ENCODE measurements at places on chromosomes 6 and 20.

DNA sequence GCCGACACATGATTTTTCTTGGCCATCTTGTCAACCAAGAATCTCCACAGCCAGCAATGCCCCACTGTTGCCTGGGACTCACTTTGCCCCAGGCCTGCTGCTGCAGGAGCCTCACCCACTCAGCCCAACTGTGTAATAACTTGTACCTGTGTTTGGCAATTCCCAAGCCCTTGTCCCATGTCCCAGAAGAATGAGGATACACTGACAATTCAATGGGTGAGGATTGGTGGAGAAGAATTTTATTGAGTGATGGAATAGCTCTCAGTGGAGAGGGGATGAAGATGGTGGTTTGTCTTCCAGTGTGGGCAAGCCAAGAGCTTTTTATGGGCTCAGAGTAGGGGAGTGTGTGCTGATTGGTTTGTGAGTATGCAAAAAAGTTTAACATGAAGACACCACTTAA, 861.9 kb downstream of the TFAP2A start:
- no peak for DNase-seq

GRCh38 chr6:161903584-161904212, 629.8 kb upstream of the AGPAT4 start:
- DNase-seq: no peak

GRCh38 chr6:43061861-43062260, 2.4 kb downstream of the KLC4 start:
- no peak for DNase-seq

DNA sequence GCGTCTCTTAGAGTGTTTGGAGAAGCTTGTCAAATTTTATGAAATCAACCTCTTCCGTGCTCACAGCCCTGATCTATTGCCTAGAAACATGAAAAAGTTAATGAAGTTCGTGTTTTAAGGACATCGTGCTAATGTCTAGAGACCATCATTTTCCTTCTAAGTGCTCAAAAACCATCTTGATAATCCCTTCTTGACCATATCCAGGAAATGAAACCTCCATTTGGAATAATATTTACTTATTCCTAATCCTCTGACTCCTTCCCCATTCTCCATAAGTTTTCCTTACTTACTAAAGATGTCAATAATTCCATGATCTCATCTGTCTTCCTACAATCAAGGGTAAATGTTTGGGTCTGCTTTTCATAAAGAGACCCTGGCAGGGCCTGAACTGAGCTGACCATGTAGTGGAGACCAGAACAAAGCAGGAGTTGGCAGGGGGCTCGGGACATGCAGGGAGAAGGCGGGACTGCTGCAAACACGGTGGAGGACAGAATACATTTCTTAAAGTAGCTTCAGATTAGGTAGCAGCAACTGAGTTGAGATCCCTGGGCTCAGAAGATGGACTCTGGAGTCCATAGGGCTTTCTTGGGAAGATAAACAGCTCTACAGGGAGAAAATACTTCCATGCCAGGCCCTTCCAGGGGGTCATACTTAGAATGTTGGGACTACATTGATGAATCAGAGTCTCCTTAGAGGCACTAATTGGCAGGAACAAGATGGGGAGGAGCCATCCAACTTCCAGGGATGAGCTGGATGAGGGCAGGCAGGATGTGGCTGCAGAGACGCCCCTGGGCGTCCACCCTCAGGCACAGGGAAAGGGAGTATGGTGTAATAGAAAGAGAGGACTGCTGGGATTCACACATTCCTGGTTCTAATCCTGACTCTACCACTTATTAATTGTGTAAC, 100.7 kb downstream of the RIN2 start:
- peak; percentile 76 for DNase-seq

GRCh38 chr6:68635412-68635705, 277 bp downstream of the ADGRB3 start:
- no peak for DNase-seq
